ENCODE measurements at places on chromosomes 7 and 10.
A peak's percentile ranks its signal among the peaks of the same experiment; 100 is the strongest.

DNA sequence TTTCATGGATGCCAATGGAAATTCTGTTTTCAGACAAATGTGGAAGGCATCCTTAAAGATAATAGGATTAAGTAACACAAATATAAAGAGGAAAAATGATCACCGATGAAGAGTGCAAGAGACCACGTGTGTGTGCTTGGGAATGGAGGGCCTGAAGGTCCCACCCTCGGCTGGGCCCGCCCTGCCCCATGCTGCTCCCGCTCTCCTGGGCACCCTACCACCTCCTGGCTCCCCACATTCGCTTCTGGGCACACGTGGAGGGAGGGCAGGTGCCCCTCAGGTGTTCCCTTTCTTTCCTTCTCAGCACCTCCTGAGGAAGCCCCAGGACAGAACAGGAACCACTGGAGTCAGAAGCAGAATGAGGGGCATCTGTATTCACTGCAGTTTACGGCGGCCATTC lies 367.6 kb downstream of the DNAJB6 start:
- DNase-seq = no peak

GRCh38 chr7:79489371-79489770 lies 35.9 kb upstream of the MAGI2 start:
- DNase-seq = peak; percentile 20

DNA sequence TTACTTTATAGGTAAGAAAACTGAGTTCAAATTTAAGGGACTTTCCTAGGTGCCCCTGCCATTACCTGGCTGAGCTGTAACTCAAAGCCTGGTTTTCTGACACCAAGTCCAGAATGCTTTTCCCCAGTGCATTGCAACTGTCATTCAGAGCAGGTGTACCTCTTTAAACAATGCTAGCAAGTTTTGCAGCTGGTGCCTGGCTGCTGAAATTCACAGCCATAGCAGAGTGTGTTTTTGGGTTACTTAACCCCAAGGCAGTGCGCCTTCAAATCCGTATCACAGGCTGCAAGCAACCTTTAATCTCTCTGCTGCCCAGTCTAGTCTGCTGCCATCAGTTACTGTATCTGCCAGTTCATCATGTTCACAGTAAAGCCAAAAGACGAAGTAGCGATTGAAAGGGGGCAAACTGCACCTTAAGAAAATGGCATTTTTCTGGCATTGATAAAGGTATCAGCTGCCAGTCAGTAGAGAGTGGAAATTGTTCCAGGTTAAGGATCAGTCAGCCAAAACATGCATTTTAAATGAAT lies 265.4 kb downstream of the CSTF2T start:
- DNase-seq = no peak

- DNase-seq = no peak
Observed at GRCh38 chr7:150751702-150752101, 14.5 kb downstream of the GIMAP5 start.

Data from NCI-H1930 (cell line).